ENCODE measurements at places on chromosomes 13 and 19. TPM values are rescaled to one million over a fixed set of nuclear protein-coding genes. Genes with fewer than 3 reads are reported as not detected.

DNA sequence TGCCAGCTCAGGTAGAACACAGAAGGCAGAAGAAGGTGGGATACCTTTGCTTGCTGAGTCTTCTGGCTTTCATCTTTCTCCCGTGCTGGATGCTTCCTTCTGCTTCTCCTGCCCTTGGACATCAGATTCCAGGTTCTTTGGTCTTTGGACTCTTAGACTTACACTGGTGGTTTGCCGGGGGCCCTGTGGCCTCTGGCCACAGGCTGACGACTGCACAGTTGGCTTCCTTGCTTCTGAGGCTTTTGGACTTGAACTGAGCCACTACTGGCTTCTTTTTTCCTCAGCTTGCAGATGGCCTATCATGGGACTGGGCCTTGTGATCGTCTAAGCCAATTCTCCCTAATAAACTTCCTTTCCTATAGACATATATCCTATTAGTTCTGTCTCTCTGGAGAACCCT lies 19.8 kb upstream of the ZNF331 start:
- DNase-seq: no peak

GRCh38 chr13:112977091-112977490 lies 8.1 kb downstream of the MCF2L start:
- DNase-seq: no peak

The ZNF98 gene
- total RNA-seq: not detected

The MBD3L2 gene
- total RNA-seq: not detected

DNA sequence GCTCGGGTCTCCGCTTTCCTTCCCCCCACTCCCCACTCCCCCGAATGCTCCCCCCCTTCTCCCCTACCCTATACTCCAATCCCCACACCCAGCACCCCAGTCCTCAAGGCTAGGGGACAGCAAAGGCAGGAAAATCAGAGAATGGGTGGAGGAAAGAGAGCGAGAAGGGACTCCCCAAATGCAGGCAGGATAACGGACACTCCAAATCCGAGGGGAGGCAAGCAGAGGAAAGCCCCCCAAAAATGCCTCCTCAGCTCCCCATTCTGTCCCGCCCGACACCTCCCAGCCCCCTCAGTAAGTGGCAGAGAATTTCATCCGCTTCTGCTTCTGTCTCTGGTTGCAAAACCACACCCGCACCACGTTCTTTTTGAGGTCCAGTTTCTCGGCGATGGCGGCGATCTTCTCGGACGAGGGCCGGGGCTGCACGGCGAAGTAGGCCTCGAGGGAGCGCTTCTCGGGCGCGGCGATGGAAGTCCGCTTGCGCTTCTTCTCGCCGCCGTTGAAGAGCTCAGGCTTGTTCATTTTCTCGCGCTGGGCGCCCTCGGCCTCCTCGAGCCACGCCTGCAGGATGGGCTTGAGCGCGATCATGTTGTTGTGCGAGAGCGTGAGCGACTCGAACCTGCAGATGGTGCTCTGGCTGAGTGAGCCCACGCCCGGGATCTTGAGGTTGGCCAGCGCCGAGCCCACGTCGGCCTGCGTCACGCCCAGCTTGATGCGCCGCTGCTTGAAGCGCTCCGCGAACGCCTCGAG lies 2.1 kb downstream of the POU4F1 start:
- DNase-seq: no peak

The RUBCNL gene
- total RNA-seq: not detected

The PSG2 gene
- not detected for total RNA-seq

The PNMA8A gene
- not detected for total RNA-seq

- no peak for DNase-seq
These were observed 4.3 kb downstream of the SLC25A30 start for GRCh38 chr13:45413826-45414307.

DNA sequence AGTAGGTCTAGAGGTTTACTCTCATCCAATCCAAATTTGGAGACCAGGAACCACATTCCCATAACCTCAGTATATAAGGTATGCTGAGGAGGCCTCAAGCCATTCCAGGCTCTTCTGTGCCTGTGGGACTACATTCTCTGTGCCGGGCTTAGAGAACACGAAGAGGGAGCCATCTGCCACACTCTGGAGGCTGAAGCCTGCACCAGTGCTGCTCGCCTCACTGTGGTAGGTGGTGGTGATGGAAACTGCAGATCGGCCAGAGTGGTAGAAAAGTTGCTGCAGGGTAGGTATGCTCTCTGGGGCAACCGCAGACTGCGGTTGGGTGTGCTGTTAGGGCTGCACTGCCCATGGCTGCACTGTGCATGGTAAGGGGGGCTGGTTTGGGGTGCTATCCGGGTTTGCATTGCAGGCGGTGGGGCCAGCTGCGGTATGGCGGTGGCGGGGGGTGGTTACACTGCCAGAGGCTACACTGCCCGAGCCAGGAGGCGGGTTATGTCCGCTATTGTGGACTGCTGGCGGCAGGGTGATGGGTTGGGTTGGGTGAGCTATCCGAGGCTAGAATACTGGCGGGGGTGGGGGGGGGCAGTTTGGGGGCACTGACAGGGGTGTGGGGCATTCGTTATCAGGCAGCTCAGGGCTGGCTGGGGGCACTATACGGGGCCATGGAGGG lies 145.0 kb downstream of the TNFRSF19 start:
- DNase-seq: no peak

DNA sequence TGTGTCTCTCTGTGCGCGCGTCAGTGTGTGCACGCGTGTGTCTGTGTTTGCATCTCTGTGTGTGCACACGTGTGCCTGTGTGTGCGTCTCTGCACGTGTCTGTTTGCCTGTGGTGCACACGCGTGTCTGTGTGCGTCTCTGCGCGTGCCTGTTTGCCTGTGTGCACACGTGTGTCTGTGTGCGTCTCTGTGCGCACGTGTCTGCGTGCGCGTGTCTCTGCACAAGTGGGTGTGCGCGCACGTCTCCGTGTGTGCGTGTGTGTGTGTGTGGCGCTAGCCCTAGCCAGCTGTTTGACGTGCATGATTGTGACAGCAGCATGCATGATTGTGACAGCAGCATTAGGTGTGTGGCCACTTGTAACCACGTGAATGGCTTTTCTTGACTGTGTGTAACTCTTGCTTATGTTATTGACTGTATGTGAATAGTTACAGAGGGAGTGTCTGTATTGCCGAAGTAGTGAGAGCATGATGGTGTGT lies 31.1 kb downstream of the ZNF146 start:
- no peak for DNase-seq

The MYPOP gene
- total RNA-seq: 10.2 TPM

The DIAPH3 gene
- 8.1 TPM for total RNA-seq

- DNase-seq: no peak
These were observed 187.0 kb downstream of the MYO16 start for GRCh38 chr13:108816375-108816774.

The HCST gene
- 0.47 TPM for total RNA-seq

DNA sequence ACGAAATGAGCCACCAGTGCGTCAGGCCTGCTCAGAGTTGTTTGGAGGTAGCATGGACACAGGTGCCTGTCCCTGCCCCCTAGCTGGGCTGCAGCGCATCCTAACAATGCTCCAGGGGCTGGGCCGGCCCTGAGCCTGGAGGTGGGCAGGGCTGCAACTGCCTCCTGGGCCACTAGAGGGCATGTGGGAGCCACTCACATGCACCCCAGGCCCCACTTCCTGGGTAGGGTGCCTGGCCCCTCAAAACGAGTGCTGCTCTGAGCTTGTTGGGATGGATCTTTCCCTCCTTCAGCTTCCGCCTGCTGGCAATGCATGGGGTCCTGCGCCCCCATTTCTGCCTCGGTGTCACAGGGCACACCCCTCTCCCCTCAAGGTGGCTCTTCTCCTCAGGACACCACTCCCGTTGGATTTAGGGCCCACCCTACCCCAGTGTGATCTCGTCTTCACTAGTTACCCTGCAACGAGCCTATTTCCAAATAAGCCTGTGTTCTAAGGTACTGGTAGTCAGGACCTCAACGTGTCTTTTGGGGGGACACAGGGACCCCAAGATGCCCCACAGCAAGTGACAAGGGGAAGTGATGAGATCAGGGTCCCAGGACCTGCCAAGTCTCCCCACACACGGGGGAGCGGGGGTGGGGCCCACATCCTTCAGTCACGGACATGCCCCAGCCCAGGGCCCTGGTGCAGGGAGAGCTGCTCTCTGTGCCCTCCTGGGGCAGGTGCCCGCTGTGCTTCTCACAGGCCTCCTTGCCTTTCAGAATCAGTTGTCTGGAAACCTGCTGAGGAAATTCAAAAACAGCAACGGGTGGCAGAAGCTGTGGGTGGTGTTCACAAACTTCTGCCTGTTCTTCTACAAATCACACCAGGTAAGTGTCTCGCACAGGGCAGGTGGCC lies 131.3 kb downstream of the STK24 start:
- peak; percentile 94 for DNase-seq

- DNase-seq: peak; percentile 82
These were observed 24.6 kb downstream of the SPC24 start for GRCh38 chr19:11130824-11131455.

DNA sequence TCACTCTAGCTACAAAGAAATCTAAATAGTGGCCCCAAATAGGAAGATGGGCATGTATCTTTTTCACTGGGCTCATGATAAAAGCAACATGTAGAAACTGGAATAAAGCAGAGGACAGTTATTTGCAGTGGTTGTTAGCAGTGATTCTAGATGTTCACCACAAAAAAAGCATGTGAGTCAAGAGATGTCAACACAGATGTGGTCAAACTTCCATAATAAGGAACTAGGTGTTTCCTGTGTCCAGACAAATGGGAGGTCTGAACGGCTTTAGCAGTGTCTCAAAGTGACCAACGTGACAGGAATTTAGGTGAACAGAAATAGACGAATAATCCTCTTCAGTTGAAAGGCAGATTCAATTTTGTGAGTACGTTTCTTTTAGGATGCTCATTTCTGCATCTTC lies 162.7 kb downstream of the TBC1D4 start:
- DNase-seq: peak; percentile 8

The SLC5A5 gene
- not detected for total RNA-seq

DNA sequence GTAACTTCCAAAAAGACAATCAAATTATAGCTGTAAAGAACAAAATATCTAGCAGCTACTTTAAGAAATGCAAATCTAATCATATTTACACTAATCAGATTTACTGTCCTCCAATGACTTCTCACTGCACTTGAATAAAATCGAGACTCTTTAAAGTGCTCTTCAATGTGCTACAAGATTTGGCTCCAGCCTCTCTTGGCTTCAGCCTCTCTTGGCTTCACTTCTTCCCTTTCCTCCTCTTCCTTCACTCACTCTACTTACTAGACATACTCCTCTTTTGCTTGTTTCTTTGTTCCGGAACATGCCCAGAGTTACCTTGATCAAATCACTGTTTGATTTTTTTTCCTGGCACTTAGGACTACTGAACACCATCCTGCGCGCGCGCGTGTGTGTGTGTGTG lies 495.4 kb downstream of the LMO7 start:
- DNase-seq: no peak

DNA sequence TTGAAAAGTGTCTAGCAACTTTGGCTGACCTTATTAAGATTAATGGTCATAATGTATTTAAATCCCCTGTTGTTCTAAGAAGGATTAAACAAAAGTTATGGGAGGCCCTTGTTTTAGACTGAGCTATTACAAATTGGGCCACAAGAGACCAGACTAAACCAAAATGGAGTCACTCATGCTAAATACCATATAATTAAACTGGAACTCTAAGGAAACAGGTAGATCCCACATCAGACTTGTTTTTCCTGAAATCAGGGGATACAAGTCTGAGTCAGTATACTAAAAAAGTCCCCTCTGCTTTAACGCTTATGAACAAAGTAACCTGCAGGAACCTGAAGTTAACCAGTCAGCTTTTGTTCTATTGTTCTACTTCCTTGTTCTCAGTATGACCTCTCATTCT lies 305.9 kb upstream of the SGCG start:
- no peak for DNase-seq

The TGFBR3L gene
- not detected for total RNA-seq

- peak; percentile 36 for DNase-seq
These were observed 7.8 kb upstream of the KLK14 start for GRCh38 chr19:51090471-51090870.

All from HT-29 (cell line).